ENCODE measurements at places on chromosomes 7 and 10.

GRCh38 chr7:150396426-150396825 lies 17.3 kb downstream of the ZNF775 start:
- no peak for DNase-seq

DNA sequence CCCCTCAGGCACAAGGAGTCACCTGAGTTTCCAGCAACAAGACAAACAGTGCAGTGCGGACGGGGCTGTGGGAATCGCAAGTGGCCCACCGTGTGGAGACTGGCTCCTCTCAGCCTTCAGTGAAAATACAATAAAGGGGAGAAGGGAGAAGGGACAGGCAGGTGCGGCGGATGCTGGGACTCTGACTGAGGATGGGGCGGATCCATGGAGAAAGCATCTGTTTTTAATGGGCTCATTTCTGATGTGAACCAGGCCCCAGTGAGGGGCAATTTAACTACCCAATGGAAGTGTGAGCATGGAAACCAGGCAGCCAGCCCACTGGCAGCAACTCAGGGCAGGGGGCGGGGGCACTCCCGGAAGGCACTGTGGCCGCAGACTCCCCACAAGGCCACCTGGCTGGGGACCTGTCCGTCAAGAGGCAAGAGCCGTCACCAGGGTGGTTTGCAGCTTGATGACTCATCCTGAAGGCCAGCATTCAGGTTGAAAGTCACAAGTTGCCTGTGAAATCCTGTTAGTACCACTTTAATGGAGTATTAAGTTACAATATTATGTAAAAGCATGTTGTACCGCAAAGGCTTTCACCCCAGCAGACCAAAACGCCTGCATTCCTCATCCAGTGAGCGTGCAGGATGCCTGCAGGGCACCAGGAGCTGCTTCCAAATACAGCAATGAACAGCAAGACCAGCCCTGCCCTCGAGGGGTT lies 476.4 kb downstream of the PTPRN2 start:
- no peak for DNase-seq

DNA sequence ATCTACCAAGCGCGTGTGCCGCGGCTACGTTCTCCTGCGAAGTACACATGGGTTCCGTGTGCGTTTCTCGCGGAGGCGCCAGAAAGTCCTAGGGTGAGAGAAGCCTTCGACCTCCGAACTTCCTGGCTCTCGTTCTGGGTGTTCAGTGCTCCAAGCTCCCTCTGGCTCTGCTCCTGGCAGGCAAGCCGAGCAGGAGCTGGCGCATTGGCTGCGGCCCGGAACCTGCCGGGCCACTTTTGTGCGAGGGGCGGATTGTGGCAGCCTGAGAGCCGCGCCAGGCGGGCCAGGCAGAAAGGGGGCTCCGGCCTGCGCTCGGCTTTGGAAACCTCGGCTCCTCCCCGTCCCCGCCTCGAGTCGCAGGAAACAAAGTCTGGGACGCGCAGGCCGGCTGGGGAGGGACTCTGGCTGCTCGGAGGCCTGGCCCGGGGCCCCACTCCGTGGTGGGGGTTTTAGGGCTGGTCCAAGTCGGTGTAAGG lies 9.6 kb downstream of the EMX2 start:
- DNase-seq: no peak

DNA sequence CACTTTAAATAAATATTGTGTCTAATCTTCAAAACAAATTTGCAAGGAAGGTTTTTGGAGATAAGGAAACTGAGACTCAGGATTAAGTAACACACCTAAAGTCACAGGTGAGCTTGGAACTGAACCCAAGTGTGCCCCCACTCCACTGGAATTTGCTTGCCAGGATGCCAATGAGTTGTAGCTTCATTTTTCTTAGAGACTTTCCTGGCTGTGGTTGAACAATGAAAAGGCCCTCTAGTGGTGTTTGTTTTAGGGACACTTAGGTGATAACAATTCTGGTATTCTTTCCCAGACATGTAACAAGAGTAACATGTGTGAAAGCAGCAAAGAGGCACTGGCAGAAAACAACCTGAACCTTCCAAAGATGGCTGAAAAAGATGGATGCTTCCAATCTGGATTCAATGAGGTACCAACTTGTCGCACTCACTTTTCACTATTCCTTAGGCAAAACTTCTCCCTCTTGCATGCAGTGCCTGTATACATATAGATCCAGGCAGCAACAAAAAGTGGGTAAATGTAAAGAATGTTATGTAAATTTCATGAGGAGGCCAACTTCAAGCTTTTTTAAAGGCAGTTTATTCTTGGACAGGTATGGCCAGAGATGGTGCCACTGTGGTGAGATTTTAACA lies 1.5 kb downstream of the IL6 start:
- no peak for DNase-seq

GRCh38 chr7:25850735-25851134 lies 301.3 kb upstream of the NFE2L3 start:
- DNase-seq: no peak

GRCh38 chr7:34718867-34719266 lies 60.8 kb downstream of the NPSR1 start:
- no peak for DNase-seq

GRCh38 chr10:51700228-51700817 lies 928 bp upstream of the CSTF2T start:
- DNase-seq: peak; percentile 18

- DNase-seq: no peak
Observed at GRCh38 chr7:3159445-3159844, 115.8 kb upstream of the CARD11 start.

GRCh38 chr10:100982916-100983830 lies 4.1 kb downstream of the MRPL43 start:
- DNase-seq: no peak

- no peak for DNase-seq
Observed at GRCh38 chr7:36006636-36007229, 146.3 kb upstream of the EEPD1 start.

GRCh38 chr7:144725070-144725469 lies 110.8 kb downstream of the TPK1 start:
- DNase-seq: no peak

DNA sequence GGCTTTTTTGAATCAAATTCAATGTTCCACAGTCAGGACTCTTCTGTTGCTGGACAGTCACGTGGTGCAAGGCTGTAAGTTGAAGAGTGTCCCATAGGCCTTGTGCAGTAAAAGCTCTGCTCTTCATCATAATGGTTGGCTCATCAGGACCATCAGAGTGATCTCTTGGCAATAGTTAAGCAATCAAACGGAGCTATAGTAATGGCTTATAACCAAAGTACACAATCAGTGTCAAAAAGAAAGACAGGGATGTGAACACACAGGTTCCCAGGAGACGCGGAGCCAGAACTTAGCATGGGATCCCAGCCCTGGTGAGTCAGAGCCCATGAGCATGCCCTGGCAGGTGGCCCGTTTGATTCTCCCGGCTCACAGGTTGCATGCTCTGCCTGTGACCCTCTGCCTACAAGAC lies 10.8 kb upstream of the GPNMB start:
- DNase-seq: no peak

DNA sequence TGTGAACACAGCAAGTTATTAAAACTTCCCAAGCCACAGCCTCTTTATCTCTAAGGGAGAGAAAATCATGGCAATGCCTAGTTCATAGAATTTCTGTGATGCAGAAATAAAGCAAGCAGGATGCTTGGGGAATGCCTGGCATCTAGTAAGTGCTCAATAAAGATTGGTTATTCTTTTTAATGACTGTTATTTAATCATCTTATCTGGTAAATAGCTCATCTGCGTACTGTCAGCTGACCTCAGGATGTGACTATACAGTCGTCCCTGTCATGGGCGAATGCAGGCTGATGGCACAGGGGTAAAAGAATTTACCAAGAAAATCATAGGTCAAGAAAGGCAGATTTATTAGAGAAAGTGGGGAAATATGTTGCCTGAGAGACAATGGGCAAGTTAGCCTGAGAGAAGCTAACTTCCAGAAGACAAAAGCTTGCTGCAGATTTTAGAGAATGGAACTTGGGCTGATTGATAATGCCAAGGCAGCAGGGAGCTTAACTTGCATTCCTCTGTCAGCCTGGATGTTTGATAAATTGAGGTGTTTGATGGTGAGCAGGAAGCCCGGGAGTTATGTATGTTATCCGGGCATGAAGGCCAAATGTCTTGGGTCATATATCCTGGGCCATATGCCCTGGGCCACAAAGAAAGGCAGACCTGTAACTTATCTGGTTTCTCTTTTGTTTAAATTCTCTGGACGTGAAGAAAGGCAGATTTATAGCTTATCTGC lies 126.0 kb downstream of the KCNMA1 start:
- DNase-seq: no peak

GRCh38 chr7:132465516-132465915 lies 110.8 kb downstream of the PLXNA4 start:
- DNase-seq: no peak

DNA sequence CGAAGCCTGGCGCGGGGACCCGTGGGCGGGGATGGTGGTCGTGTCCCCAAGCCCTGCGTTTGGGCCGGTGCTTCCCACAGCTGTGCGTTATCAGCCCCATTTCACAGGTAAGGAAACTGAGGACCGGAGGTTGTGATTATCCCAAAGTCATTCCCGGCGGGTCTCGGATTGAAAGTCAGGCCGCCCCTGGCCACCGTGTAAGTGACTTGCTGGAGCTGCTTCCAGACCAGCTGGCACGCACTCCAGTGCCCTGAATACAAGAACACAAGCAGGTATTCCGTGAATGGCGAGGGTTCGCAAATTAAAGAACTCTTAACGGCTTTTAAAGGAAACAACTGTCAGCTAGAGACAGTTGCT lies 675 bp upstream of the ATE1 start:
- DNase-seq: no peak

DNA sequence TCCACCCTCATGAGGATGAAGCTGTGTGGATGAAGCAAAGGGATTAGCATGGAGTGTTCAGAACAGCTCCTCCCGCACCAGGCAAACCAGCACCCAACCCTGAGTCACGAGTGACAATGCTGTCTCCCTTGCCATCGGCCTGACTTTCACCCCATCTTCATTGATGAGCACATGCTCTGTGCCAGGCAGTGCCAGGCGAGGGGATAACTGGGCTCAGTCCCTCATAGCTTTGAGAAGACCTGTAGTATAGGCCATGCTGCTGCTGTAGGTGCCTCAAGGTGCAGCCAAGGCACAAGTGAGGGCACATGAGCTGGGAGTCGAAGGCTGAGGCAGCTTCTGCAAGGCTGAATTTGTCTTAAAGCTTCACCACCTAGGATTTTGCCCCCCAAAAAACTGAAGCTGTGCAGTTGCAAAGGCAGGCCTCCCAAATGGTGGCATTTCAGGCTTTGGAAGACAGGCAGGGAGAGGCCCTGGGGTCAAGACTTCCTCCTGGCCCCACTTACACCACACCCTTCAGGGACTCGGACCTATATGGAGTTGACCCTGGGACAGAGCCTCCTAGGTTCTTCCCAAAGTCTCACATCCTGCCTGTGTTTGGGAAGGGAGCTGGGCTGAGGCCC lies 54.2 kb upstream of the GDF10 start:
- no peak for DNase-seq

GRCh38 chr7:26153823-26154783 lies 2.1 kb downstream of the NFE2L3 start:
- DNase-seq: no peak

DNA sequence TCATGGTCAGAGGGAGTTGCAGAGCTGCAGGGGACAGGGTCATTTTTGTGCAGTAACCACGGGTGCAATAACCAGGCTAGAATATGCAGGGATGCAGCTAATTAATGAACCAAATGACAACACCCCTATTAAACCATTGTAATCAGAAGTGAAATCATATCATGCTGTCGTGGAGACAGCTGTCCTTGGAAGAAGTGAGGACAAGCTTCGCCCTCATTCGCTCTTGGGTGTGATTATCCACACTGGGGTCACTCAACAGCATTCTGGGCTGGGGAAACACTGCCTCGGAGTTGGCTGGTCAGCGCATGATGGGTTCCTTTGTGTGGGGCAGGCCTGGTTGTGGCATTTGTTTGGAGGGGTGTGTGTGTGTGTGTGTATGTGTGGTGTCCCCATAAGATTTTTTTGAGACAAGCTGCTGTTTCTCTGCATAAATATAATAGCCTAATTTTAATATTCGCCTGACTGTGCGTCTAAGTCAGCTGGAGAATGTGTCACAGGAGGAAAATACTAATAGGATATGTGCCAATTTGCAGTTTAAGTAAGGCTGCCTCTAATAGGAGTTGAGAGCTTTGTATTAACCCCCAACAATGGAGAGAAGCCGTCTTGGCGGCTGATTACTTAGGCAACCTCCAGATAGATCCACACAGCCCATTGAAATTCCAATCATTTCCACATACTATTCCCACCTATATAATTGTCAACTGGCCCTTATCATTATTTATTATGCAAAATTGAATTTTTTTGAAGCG lies 149.4 kb downstream of the DNAJB6 start:
- DNase-seq: no peak

- peak; percentile 23 for DNase-seq
Observed at GRCh38 chr10:101354328-101355071, 535 bp downstream of the BTRC start.

GRCh38 chr7:3733541-3734140 lies 432.6 kb downstream of the SDK1 start:
- no peak for DNase-seq

DNA sequence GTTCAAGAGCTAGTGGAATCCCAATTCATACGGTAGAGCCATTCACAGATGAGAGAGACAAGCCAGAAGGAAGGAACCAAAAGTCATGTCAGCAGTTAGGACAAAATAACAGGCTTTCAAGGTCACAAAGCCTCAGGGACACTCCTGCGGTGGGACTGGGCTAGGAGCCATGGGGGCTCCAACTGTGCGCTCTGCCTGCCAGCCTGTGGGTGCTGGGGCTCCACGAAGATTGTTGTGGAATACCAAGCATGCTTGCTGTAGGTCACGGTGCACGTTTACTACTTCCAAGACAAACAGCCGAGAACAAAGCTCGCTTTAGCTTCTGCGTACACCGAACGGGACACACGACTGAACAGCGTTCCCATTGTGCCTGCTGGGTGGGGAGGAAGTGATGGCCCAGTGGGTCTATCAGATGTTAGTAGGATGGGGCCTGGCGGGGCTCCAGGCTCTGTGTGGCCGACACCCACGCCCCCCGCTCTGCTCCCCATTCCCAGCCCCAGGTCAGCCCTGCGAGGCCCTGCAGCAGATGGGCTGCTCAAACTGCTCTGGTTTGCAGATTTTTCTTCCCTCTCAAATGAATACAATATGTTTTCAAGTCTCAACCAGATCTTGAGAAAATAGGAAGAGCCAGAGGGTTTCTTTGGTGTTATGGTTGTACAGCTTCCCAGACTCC lies 158.9 kb downstream of the EGFR start:
- no peak for DNase-seq

DNA sequence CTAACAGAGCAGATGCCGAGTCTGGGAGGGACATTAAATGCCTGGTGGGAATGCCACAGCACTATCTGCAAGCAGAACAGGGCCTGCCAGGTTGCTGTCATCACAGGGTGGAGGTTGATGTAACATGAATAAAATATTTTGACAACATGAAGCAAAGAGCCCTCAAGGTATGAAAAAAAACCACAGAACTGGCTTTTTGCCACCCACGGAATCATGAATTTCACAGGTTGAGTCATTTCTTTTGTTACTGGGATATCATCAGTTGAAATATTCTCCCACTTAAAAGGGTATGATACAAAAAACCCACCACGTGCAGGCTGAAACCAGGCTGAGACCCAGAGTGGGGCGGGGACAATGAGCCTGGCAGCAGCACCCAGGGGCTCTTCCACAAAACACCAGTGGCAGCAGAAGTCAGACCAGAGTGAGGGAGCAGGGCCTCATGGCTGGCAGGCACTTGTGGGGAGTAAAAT lies 220.1 kb downstream of the TNS3 start:
- peak; percentile 8 for DNase-seq

All from stimulated activated CD4-positive, alpha-beta T cell treated with anti-CD3 and anti-CD28 coated beads, Interleukin-12 subunit alpha, Interleukin-12 subunit beta, amount 100 ng/mL, for 48 hours (primary cell).